Stimulated activated CD8-positive, alpha-beta memory T cell treated with anti-CD3 and anti-CD28 coated beads, Interleukin-15, amount 100 ng/mL, for 4 hours (primary cell): ENCODE measurements at places on chromosomes 13 and 19.

DNA sequence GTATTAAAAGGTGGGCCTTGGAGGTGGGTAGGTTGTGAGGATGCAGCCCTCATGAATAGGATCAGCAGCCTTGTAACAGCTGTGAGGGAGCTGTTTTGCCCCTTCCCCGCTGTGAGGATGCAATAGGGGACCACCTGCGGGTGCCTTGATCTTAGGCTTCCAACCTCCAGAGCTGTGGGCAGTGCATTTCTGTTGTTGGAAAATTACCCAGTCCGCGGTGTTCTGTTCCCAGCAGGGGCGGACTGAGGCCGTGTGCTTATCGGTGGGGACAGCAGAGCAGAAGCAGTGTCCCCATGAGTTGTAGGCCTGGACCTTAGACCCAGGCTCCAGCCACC lies 54.8 kb upstream of the TEX29 start:
- DNase-seq = no peak

DNA sequence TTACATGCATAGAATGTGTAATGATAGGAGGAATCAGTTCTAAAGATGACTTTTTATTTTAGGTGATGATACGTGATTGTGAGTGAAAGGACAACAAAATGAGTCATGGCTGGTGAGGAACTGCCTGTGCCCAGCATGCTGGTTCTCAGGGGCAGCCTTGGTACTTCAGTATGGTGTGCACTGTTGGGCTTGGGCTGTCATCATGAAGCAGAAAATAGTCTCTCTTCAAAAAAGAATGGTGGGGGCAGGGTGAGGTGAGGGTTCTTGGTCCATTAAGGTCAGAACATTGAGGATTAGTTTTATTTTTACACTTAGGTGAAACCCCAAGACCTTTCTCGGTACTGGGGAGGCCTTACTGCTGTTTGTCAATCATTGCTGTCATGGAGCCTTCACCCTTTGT lies 309.5 kb downstream of the MTUS2 start:
- no peak for DNase-seq

DNA sequence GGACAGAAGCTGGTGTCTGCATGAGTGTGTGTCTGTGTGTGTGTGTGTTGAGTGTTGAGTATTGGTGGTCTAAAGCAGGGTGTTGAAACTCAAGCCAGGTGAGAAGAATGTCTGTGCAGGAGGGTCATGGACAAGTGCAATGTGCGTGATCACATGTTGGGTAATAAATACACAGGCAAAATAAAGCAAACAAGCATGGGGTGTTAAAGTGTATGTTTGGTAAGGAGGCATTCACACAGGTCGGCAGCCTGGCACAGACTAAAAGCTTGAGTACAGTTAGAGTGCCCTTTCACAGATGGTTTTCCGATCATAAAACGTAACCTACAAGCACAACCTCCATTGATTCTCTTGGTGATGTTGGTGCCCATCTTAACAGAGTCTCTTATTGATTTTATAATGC lies 476.9 kb upstream of the KLHL1 start:
- no peak for DNase-seq

- peak; percentile 46 for DNase-seq
Observed at GRCh38 chr19:16382775-16383543, 58.3 kb downstream of the KLF2 start.
